CD8-positive, alpha-beta T cell (primary cell): ENCODE measurements at places on chromosomes 12 and 14.

DNA sequence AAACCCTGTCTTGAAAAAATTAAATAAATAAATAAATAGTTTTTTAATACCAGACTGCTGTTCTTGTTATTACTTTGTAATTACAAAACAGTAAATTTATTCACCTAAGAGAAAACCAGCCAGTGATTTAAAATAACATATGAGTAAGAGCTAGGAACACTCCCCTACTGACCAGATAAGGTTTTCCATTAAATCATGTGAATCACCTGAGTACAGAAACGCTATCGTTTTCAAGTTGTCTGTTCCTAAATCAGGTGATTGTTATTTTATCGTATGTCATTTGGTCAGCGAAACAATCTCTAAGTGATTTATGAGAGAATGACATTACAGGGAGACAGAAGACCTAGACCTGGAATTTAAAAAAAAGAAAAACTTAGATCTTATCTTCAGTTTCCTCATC, 47.3 kb downstream of the RPS29 start:
- no peak for DNase-seq

DNA sequence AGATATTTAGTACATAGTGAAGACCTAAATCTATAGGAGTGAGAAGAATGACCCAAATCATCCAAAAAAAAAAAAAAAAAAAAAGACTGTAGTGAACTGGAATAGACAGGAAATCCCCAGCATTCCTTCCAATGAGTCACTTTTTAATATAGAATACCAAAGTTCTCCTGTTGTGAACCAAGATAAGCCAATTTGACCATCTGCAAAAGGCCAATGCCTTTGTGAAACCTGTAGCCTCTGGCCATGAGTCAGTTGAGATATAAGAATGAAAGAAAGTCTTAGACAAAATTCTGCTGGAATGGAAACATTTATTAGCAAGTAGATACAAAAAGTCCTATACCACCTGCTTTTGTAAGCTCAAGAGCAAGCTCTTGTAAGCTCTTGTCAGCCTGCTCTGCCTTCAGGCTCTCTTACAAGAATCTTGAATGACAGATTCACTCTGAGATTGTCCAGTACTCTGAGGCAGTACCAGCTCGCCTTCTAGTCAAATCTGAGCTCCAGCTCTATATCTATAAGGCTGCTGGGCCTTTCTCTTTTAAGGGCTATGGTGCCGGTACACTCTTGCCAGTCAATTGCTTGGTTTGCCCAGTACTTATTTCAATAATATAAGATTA, 243.0 kb upstream of the TMTC1 start:
- DNase-seq, result no peak

- no peak for DNase-seq
These were observed 9.5 kb downstream of the SPTB start for GRCh38 chr14:64870160-64870559.

- no peak for DNase-seq
These were observed 262.4 kb upstream of the HMGA2 start for GRCh38 chr12:65561798-65562382.

DNA sequence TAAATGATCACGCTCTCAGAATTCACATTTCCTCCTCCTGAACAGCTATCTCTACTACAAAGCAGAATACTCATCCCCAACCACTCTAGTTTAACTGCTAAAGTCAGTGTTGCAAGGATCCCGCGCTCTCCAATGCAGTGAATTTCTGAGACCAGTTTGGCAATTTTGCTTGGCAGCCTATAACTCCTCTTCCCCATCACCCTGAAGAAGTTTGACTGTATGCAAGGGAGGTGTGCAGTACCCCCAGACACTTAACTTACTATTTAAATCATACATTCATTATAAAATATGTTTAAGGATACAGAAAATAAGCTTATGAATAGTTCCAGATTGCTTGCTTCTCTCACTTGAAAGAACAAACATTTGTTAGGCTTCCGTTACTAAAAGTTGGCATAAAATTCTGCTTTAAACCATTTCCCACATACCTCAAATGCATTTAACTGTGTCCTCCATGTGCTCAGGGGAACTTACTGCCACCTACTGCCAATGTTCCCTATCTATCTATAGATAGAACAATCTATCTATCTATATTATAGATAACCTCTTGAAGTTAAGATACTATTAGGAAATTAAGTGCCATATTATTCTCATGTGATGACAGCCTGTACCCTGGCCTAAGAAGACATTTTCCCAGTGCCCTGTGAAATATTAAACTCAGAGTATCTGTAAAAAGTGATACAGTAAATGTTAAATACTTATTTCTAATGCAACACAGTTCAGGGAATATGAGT, 2.4 kb downstream of the LGR5 start:
- no peak for DNase-seq

- DNase-seq, result no peak
These were observed 93.1 kb upstream of the PKP2 start for GRCh38 chr12:32989705-32990104.

GRCh38 chr12:32161058-32161457, 54.4 kb downstream of the BICD1 start:
- no peak for DNase-seq

- no peak for DNase-seq
These were observed 14.2 kb downstream of the FKBP3 start for GRCh38 chr14:45120096-45120495.

- DNase-seq, result peak; percentile 64
These were observed 156.5 kb downstream of the PRKCH start for GRCh38 chr14:61477712-61478462.

- DNase-seq, result no peak
These were observed 5.0 kb upstream of the SLC38A4 start for GRCh38 chr12:46830731-46831334.

DNA sequence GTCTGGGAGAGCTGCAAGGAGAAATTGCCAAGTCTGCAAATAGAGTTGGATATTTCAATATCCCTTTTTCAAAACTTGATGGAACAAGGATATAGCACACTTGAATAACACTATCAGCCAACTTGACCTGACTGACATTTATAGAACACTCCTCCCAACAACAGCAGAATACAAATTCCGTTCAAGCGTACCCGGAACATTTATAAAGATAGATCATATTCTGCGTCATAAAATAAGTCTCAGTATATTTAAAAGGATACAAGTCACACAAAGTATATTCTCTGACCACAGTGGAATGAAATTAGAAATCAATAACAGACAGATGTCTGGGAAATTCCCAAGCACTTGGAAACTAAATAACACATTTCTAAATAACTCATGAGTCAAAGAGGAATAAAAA, 29.0 kb upstream of the MEG3 start:
- DNase-seq, result no peak

DNA sequence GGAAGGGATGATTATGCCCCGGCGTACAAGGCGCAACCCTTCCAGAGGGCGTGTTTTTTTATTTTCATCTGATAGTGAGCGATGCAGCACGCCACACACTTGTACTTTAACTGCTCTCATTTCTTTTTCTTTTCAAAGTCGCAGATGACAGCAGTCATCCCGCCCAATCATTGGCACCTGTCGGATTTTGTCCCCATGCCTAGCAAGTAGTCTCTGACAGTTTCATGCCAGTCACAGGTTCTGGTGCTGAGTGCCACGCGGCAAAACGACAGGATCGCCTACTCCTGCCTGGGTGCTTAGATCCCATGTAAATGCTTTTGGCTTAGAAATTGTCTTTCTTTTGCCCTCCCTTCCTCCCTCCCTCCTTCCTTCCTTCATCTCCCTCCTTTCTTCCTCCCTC, 117.7 kb downstream of the GLT1D1 start:
- no peak for DNase-seq

GRCh38 chr12:89862511-89863445, 154.1 kb upstream of the ATP2B1 start:
- peak; percentile 71 for DNase-seq

- DNase-seq, result no peak
These were observed 181.9 kb downstream of the SLC6A15 start for GRCh38 chr12:84730561-84731162.

DNA sequence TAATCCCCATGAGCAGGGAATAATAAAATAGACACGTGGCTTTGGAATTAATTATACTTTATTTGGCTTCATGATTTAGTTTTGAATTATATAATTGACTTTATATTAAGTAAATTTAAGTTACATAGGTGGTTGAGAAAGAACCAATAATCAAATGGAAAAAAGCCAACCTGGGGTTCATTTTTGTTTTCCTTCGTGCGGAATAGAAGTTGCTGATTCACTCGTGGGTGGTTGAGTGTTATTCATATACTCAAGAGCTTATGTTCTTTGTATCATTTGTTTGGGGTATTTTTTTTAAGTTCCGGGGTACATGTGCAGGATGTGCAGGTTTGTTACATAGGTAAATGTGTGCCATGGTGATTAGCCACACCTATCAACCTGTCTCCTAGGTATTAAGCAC, 58.0 kb downstream of the ZNF664 start:
- DNase-seq, result no peak

DNA sequence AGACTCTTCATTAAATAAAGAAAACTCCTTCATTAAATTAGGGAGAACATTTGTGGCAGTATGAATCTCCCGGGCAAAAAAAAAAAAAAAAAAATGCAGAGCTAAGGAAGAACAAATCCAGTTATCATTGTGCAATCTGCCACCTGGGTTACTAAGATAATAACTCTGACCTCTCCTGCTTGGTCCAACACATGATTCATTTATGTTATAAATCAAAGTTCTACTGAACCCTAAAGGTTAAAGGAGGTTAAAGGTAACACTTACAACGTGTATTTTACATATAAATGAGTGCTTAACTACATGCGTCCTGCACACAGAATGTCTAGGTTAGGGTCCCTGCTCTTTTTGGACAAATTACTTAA, 4.2 kb downstream of the TGFB3 start:
- no peak for DNase-seq

DNA sequence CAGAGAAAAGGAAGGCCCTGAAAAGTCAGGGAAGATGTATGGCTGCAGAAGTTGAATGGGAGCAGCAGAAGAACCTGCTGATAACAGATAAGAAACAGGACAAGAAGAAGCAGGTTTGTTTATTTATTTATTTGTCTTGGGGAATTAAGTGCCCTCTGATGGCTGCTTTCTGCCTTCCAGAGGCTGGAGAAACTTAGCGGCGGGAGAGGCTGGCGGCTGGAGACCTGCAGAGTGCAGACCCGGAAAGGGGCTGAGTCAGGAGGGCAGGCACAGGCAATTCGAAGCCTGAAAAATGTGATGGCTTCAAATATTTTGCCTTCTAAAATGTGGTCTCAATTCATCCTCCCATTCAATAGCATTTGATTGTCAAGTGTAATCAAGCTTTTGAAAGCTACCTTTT, 168.2 kb upstream of the GZMB start:
- no peak for DNase-seq

DNA sequence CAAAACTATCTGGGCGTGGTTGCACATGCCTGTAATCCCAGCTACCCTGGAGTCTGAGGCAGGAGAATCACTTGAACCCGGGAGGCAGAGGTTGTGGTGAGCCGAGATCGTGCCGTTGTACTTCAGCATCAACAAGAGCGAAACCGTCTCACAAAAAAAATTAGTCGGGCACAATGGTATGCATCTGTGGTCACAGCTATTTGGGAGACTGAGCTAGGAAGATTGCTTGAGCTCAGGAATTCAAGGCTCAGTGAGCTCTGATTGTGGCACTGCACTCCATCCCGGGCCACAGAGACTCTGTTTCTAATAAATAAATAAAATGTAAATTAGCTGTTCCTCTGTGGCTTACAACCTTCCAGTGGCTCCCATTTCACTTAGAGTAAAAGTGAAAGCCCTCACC, 28.0 kb downstream of the RCOR1 start:
- DNase-seq, result no peak

GRCh38 chr14:60648934-60649874, at the start of gene SIX1:
Gene SIX1, minus strand, starts transcription at chr14:60649477. Its CDS starts 288 bp downstream, at chr14:60649189.
- peak; percentile 33 for DNase-seq

DNA sequence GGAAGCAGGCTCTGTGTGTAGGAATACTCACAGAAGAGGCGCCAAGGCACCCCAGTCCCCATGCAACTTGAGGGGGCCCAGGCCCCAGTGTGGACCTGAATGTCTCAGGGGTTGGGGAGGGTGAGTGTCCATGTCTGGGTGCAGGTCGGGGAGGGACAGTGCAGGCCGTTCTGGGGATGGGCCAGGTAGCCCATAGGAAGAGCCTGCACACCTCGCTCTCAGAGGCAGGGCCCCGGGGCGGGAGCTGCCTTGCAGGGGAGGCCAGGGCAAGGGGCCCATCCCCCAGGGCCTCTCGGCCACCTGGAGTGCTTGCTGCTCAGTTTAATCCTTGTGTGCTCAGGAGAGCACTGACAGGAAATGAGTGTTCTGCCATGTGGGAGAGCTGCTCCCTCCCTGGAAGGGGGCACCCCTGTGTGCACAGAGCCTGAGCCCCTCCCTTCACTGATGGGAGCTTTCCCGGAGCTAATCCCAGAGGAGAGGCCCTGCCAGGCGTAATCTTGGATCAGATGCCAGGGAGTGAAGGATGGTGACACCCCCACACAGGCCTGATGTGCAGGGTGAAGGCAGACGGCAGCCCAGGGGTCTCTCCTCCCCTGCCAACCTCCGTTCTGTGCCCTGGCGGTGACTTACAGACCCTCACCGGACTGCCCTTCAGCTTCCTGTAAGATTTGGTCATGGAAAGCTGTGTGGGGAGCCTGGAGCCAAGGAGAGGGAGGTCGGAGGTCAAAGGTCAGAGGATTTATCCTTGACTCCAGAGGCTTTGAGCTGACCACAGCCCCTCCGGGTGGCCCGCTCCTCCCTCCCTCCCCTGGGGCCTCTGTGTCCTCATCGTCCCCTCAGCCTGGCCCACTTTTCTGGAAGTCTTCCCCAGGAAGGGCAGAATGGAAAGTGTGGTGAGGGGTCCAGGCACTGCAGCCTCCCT, 24.4 kb upstream of the FBRSL1 start:
- DNase-seq, result no peak

DNA sequence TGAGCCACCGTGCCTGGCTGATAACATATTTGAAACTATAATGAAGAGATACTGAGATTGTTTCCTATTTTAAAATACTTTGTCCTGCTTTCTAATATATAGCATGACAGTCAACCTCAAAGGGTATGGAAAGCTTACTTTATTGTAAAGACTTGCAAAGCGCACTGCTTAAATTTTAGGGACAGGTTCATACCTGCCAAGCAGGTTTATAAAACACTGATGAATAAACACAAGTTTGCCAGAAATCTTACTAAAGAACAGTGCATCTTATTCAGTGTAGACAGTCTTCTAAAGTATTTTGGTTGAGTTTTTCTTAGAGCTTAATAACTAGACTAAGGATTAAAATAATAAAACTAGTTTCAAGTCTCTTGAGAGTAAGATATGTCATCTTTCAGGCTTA, 4.8 kb downstream of the C12orf71 start:
- DNase-seq, result no peak

DNA sequence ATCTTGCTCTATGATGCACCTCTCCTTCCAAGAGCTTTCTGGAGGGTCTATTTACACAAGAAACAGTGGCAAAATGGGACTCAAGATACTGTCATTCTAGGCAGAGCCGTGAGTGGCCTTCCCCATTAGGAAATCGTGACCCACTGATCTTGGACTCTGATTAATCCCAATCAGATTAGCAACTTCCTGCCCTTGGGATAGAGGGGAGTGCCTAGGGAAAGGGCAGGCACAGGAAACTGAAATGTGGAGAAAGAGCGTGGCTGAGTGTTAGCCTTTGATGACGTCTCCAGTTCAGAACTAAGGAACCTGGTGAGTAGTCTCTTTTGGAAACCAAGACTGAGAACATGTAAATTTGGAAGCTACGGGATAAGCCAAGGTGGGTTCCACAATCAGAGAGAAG, 76.1 kb downstream of the NUAK1 start:
- DNase-seq, result no peak

GRCh38 chr12:7951671-7952070, 15.7 kb upstream of the SLC2A3 start:
- DNase-seq, result no peak
